Muscle of leg (tissue), 16 donors: ENCODE measurements at places on chromosomes 4 and X. TPM values are rescaled to one million over a fixed set of nuclear protein-coding genes. Genes with fewer than 3 reads are reported as not detected.

The ADAM29 gene
- not detected for total RNA-seq

The RGN gene
- total RNA-seq: 3.1 TPM

The ADH1C gene
- total RNA-seq: 9.4 TPM

The NPY2R gene
- under 0.01 TPM for total RNA-seq
